ENCODE measurements at places on chromosomes 3 and 15.

- no peak for DNase-seq
Observed at GRCh38 chr3:175383813-175384212, 524.7 kb downstream of the NAALADL2 start.

GRCh38 chr3:137709011-137709601 lies 55.0 kb upstream of the SOX14 start:
- no peak for DNase-seq

GRCh38 chr3:55624238-55624637 lies 137.1 kb upstream of the WNT5A start:
- no peak for DNase-seq

- DNase-seq: no peak
Observed at GRCh38 chr3:175486255-175486654, 627.1 kb downstream of the NAALADL2 start.

GRCh38 chr3:73225146-73225855 lies 163.8 kb downstream of the EBLN2 start:
- no peak for DNase-seq

GRCh38 chr3:189982321-189982945 lies 138.3 kb downstream of the P3H2 start:
- DNase-seq: no peak

DNA sequence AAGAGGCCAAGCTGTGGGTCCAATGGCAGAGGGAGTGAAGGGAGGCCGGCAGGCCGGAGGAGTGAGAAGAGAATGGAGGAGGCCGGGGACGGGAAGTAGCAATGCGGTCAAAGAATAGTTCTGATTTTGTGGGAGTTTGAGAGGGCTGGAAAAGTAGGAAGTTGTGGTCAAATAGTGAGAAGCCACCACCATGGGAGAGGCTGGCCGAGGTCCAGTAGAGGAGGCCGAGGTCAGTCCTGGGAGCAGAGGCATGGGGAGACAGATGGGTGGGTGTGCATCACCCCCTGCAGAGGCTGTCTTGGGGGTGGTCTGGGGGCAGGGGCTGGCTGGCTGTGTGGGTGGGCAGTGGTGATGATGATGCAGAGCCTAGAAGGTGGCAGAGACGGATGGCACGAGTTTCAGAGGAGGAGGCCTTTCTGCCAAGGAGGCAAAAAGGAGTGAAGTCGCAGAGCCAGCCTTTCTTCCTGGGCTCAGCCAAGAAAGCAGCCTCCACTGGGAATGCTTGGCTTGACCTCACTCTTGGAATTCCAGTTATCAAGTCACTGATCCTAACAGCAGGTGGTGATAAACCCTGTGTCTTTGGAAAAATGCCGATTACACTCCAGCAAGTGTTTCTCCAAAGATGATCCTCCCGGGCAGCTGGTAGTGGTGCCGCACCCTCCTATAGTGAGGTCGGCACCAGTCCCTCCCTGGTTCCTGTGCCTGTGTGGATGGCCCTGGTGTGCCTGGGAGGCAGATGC lies 57.3 kb downstream of the ARNT2 start:
- DNase-seq: no peak

DNA sequence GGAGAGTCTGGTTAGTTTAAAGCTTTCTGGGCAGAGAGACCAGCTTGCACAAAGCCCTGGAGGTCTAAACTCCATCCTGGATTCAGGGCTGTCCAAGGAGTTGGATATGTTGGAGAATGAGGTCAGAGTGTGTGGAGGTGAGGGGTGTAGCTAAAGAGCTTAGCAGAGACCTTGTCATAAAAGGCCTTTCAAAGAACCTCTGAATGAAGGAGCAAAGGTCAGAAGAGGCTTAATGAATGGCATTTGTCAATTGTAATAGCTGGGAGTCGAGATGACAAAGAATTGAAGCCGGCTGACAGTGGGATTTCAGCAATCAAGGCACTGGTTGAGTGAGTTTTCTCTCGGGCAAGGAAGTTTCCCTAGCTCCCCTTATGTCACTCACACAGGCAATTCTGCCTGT lies 202.6 kb downstream of the PDCD6IP start:
- DNase-seq: no peak

DNA sequence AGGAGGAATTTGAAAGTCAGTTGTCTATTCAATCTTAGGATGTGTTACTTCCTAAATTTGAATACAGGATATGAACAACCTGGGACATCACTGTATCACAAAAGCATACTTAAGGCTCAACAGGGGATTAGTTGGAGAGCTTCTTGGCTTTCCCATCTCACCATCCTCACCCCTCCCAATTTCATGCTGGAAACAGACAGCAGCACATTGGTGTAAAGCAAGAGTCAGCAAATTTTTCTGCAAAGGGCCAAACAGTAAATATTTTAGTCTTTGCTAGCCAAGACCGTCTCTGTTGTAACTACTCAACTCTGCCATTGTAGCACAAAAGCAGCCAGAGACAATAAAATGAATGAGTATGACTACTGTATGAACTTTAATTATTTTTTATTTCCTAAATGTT lies 94.9 kb downstream of the ERC2 start:
- no peak for DNase-seq

DNA sequence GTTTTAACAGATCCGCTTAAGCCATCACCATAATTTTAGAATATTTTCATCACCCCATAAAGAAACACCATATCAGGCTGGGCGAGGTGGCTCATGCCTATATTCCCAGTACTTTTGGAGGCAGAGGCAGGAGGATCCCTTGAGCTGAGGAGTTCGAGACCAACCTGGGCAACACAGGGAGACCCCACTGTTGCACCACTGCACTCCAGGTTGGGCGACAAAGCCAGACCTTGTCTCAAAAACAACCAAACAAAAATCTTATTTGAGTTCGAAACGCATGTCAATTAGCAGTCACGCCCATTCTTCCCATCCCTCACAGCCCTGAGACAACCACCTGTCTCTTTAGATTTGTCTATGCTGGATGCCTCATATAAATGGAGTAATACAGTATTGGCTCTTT lies 119.9 kb downstream of the KLF13 start:
- no peak for DNase-seq

GRCh38 chr3:196127308-196128040 lies 45.6 kb upstream of the TFRC start:
- DNase-seq: no peak

GRCh38 chr15:93493172-93493571 lies 404.2 kb upstream of the RGMA start:
- no peak for DNase-seq

DNA sequence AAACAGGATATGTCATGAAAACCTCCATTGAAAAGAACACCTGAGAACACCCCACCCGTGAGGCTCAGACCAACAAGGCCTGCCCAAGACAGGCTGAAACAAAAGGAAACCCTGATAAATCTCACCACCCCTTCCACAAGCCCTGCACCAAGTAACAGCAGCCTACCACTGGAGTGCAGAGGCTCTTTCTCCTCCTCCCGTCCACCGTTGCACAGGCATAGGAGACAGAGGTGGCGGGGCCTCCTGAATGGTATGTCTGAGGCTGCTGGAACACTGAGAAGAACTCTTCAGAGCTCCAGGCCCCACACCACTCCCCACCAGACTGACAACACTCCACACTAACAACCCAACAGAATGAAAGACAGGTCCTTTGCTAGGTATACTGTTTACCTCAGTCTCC lies 21.4 kb downstream of the CHDH start:
- no peak for DNase-seq

- no peak for DNase-seq
Observed at GRCh38 chr3:150146991-150147761, 176.5 kb upstream of the PFN2 start.

- DNase-seq: no peak
Observed at GRCh38 chr3:56869157-56869889, 67.6 kb upstream of the ARHGEF3 start.

GRCh38 chr3:110791995-110792686 lies 279.5 kb upstream of the NECTIN3 start:
- DNase-seq: no peak

- no peak for DNase-seq
Observed at GRCh38 chr3:154972951-154973350, 107.2 kb upstream of the MME start.

- DNase-seq: no peak
Observed at GRCh38 chr15:66108483-66109265, 144.9 kb downstream of the MEGF11 start.

- DNase-seq: no peak
Observed at GRCh38 chr3:126468028-126468891, 7.4 kb downstream of the ZXDC start.

DNA sequence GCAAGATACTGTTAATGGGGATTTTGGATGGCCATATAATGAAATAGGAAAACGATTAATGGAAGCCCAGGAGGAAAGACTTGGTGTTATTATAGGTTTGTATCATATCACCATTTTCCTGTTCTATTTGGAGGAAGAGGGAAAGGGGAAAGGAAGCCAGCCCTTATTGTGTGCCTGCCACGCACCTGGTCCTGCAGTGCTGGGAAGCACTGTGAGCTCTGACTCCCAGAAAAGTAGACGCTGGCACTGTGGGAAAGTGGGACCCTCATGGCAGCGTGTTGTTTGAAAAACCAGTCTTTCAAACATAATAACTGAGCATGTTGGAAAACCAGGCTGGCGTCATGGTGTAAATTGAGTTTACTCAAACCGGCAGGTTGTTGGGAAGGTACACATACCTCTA lies 22.0 kb downstream of the CGNL1 start:
- no peak for DNase-seq
